ENCODE measurements at places on chromosomes 7 and 10.

DNA sequence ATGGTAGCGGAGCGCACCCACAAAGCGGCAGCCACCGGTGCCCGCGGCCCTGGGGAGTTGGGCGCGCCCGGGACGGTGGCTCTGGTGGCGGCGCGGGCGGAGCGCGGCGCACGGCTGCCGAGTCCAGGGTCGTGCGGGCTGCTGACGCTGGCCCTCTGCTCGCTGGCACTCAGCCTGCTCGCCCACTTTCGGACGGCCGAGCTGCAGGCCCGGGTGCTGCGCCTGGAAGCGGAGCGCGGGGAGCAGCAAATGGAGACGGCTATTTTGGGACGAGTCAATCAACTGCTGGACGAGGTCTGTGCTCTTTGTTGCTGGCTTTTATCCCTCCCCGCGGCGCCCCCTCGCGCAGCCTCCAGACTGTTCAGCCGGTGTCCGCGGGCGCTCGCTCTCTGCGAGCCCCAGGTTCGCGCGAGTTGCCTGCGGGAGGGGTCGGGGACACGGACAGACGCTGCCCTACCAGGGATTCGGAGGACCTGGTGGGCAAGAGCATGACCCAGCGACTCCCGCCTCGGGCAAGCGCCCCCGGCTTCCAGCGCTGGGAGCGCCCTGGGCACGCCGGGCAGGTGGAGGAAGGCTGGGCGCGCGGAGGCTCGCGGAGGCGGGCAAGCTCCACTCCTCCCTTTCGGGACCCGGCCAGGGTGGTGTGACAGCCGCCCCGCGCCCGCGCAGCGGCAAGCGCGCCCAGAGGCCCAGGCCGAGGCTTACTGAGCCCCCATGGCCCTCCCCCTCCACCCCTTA lies 887 bp downstream of the COL13A1 start:
- no peak for DNase-seq

- DNase-seq: no peak
Observed at GRCh38 chr7:155236386-155236785, 61.3 kb upstream of the INSIG1 start.

- no peak for DNase-seq
Observed at GRCh38 chr7:27842851-27843250, 102.9 kb downstream of the TAX1BP1 start.

DNA sequence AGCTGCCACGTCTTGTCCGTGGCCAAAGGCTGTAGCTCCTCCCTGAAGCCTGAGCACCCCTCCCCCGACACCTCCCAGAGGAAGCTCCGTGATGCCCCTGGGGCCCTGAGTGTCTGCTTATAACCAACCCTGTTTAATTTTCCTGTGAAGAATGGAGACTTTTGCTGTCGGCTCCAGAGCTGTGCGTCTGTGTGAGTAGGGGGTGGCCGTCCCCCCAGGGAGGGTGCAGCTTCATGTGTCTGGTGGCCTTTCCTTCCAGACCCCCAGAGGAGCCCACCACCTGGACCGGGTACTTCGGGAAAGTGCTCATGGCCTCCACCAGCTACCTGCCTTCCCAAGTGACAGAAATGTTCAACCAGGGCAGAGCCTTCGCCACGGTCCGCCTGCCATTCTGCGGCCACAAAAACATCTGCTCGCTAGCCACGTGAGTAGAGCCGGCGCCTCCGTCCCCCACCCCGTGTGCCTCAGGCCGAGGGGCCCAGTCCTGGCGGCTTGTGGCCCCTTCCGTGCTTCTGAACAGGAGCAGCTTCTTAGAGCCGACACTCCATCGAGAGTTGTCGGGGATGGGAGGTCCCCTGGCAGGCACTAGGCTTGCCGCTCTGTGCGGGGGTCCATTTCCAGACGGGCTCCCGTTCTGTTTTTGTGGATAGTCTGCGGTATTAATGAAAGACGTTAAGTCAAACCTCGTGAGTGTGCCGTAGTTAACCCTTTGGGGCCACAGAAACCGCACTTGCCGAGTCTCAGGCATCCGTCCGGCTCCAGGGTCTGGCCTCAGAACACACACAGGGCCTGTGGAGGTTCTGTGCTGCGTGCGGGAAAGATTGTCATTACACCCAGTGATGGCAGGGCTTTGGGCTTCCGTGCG lies 37.1 kb downstream of the WIPI2 start:
- no peak for DNase-seq

DNA sequence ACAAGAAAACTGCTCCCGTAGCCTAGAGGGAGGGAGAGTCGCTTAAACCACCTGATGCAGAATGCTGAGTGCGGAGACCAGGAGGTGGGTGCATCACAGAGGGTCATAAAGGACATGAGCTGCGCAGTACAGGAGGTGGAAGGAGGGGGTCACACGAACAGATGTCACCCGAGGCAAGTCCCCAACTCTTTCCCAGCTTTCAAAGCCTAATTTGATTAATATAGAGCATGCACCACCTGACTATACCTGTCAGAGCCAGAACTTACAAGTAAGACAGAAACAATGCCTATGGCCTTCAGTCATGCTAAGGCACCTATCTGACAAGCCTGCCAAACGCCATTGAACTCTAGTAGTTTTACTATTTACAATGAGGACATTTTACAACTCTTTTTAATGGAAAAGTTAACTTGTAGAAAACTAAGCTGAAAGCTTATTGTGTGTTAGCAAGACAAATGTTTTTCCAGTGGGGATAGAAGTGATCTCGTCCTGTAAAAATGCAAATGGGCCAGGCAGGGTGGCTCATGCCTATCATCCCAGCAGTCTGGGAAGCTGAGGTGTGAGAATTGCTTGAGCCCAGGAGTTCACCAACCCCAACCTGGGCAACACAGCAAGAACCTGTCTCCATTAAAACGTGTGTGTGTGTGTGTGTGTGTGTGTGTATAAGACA lies 1.1 kb upstream of the VOPP1 start:
- DNase-seq: no peak

- DNase-seq: no peak
Observed at GRCh38 chr7:30760514-30761213, 8.7 kb downstream of the INMT start.

DNA sequence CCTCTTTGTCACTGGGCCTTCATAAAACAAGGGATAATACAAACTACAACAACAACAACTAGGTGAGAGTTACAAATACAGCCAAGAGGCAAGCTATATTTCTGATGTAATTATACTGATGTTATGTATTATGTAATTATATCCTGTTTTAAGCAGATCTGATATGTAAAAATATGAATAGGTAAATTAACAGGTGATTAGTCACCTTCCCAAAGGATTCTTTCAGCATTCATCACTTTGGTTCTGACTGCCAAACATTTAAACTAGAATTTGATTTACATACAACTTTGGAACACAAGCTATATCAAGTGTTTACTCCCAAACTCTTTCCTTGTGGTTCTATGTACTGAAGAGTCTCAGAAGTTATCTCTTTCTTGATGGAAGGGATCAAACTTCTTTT lies 53.7 kb downstream of the BEND7 start:
- no peak for DNase-seq

DNA sequence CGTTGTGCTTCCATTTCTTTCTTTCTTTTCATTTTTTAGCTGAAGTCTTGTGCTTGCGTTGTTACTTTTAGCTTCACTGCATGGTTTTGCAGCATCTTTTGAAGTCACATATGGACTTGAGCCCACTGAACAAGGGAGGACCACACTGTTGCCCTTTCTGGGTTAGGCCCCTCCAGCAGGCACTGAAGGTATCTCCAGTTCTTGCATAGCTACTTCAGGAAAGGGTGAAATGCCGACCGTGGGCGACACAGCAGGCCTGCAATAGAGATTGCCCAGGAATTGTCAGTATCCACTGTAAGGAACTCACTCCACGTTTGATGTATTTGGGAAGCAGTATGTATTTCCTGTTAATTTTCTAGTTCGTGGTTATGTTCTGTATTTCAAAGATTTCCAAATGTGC lies 85.1 kb downstream of the WDR37 start:
- DNase-seq: no peak

DNA sequence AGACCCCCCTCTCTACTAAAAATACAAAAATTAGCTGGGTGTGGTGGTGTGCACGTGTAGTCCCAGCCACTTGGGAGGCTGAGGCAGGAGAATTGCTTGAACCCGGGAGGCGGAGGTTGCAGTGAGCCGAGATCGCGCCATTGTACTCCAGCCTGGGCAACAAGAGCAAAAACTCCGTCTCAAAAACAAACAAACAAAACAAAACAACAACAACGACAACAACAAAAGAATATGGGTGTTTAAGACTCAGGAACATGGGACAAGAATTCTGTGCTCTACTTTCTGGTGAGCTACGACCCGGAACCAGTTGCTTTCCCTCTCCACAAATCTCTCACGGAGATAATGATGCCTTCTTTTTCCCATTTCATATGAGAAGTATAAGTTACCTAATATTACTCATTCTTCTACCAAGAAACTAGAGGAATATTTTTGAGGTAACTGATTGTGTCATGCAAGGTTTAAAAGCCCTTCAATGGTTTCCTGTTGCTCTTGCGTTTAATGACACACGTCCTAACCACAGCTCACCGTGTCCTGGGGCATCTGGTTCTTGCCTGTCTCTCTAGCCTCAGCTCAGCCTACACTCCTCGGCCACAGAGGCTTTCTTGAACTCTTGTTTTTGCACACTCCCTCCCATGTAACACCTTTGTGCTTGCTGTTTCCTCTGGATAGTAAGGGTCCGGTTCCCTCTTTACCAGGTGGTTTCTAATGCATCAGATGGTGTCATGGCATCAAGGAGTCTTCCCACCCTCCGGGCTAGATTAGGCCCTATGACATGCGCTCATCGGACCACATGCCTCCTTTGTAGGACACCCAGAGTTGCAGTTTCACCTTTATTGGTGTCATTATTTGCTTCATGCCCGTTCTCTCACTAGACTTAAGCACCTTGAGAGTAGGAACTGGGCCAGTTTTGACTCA lies 67.5 kb downstream of the PFKFB3 start:
- DNase-seq: peak; percentile 75

DNA sequence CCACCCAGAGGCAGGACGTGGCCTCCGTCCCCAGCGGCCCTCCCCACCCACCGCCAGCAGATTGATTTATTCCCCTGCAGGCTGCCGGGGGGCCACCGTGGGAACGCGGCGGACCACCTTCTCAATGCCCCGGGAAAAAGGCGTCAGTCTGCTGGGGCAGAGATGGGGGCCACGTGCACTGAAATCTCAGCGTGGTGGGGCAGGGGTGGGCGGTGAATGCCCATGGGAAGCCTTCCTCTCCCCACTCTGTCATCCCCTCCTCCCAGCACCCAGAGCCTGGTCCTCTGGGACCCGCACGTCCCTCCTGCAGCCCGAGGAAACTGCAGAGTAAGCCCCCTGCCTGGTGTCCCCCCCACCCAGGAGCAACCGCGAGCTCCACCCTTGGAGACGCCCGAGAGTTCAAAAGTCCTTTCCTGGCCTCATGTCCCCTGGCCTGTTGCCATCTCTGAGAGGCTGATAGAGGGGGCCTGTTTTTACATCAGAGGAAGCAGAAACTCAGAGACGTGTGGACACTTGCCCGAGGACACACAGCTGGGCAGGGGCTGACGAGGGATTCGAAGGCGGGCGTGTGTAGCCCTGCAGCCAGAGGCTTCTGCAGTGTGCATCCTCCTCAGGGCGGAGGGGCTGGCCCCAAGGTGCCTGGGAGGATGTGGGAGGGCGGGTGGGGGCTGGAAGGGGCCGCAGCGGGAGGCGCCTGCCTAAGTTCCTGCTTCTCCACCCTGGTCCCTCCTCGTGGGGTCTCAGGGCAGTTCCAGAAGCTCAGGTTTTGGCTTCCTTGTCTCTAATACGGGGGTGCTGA lies 21.8 kb downstream of the UNCX start:
- DNase-seq: no peak

DNA sequence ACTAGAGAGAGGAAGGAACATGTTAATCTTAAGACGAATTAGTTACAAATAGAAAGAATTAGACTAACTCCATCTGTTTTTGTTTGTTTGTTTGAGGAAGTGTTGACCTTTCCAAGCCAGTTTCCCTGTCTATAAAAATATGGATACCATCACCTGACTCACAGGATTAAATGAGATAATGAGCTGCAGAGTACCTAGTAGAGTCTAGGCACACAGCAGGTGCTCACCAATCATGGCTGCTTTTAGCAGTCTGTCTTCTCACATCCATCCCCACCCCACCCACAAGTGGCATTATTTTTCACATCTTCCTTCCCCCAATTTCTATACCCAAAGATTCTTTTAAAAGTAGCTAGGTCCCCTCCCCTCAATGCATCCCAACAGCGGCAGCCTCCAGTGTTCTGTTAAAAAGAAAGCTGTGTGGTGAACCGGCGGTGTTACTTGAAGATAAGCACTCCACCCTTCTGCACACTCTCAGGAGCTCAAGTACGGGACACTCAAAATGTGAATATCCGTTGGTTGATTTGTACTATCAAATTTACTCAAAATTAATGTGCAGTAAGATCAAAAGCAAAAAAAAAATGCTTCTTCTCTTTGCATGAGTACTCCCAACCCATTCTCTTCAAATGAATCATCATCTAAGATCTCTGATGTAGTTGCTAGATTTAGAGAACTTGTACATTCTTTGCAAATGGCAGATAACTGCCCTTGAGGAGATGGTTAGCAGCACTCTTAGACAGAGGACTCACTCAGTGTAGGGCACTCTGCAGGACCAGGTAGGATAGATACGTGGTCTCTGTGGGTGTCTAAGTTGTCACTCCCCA lies 145.4 kb upstream of the ASAH2 start:
- DNase-seq: peak; percentile 41

- peak; percentile 44 for DNase-seq
Observed at GRCh38 chr10:43229208-43230061, 37.4 kb downstream of the RASGEF1A start.

DNA sequence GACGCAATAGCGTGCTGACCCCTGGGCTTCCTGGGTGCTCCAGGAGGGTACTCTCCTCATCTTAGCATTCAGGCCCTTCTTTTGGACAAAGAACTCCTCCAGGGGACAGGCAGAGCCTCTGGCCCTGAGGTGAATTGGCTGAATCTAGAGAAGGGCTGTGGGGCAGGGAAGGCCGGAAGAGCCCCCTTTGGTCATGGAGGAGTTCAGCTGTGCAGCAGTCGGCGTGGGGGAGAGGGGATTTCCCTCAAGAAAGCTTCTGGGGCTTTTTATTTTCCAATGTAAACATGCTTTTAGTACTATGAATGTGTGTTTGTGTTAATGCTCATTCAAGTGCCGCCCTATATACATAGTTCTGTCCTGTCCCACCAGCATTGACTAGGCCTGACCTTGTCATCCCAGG lies 38.8 kb downstream of the FIGNL1 start:
- no peak for DNase-seq

DNA sequence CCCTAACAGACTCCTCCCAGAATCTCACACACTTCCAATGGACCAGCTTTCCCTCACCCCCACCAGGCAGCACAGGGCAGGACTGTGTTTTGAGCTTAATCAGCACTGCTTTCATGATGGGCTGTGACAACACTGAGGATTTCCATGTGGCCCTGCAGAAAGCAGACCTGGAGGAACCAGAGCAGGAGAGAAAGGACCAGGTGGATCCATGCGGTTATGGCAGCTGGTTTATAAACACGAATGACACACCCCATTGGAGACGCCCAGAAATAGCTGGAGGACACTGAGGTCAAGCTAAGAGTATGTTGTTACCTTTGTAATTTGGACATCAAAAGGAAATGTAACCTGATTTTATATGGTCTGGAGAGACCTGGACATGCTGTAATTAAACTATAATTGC lies 31.7 kb upstream of the HERPUD2 start:
- DNase-seq: no peak

DNA sequence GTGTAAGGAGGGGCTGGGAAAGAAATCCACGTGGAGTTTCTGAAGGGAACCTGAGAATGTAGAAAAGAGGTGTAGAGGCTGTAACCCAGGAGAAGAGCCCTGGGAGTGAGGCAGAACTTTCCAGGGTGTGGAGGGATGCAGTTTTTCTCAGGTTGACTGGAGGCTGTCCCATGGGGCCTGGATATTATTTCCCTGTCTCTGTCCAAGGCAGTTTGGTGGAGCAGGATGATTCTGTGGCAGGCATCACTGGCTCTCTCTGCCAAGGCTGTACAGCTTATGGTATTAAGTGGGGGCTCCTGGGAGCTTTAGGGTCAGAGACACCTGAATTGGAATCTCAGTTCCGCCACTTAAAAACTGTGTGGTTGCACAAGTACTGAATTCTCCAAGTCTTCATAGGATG lies 81.6 kb downstream of the CHN2 start:
- DNase-seq: no peak

All from activated CD4-positive, alpha-beta T cell treated with anti-CD3 and anti-CD28 coated beads, Interleukin-2, amount 50 U/mL, for 48 hours (primary cell).